AG20443 (cell line): ENCODE measurements at places on chromosomes 11 and 22.
A peak's percentile ranks its signal among the peaks of the same experiment; 100 is the strongest.

DNA sequence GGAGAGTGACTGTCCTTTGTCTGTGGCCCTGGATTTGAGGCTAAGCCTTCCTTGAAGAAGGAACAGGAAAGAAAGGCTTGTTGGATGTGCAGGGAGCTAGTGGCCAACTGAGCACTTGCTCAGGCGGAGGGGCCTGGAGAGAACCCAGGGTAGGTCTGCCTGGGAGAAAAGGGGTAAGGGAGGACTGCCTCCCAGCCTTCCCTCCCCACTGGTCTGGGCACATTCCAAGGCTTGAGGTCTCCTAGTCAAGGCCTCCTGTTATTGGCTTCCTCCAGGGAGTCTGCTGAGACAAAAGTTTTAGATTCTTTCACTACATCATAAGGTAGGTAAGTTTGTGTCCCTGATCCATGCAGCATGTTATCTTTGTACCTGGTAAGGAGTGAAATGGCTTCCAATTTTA, 15.2 kb downstream of the KCNQ1OT1 start:
- no peak for DNase-seq

DNA sequence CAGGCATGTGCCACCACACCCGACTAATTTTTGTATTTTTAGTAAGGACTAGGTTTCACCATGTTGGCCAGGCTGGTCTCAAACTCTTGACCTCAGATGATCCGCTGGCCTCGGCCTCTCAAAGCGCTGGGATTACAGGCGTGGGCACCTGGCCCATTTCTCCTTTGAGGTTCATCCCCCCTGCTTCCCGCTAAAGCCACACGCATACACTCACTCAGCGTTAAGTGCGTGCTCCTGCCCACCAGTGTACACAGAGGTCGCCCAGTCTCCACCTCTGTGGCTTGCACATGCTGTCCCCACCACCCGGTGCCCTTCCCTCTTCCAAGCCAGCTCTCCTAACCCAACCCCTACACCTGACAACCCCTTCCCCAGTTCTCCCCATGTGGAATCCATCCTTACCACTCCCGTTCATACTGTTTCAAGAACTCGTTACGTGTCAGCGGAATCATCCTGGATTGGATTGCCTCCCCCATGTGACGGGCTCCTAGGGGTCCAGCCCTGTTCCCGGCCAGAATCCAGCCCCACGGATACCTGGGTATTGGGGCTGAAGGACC, 15.7 kb upstream of the CYTH4 start:
- no peak for DNase-seq

DNA sequence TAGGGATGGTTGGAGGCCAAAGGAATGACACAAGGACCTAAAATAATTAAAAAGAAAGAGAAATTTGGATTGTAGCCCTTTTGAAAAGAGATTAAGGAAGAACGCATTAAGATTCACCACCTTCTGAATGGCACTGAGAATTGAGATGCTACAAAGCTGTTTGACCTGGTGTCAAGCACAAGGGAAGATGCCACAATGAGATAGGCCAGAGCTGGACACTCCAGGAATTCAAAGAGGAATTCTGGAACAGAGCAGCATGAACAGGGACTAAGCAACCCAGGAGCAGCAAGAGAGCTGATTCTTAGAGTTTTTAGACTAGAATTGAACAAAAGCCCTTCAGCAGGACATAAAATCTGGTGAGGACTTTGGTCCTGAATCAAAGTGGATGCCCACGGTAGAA, 11.6 kb upstream of the CECR2 start:
- DNase-seq: no peak

GRCh38 chr11:112884012-112884767, 77.0 kb upstream of the NCAM1 start:
- peak; percentile 33 for DNase-seq

- no peak for DNase-seq
Measured at GRCh38 chr22:38345782-38346181, 28.5 kb upstream of the CSNK1E start.

GRCh38 chr22:28710576-28711191, 30.9 kb downstream of the CHEK2 start:
- DNase-seq: peak; percentile 63

GRCh38 chr11:112485280-112485679, 224.6 kb upstream of the PLET1 start:
- DNase-seq: no peak

- no peak for DNase-seq
Measured at GRCh38 chr22:26485013-26485412, 1.3 kb downstream of the SRRD start.

DNA sequence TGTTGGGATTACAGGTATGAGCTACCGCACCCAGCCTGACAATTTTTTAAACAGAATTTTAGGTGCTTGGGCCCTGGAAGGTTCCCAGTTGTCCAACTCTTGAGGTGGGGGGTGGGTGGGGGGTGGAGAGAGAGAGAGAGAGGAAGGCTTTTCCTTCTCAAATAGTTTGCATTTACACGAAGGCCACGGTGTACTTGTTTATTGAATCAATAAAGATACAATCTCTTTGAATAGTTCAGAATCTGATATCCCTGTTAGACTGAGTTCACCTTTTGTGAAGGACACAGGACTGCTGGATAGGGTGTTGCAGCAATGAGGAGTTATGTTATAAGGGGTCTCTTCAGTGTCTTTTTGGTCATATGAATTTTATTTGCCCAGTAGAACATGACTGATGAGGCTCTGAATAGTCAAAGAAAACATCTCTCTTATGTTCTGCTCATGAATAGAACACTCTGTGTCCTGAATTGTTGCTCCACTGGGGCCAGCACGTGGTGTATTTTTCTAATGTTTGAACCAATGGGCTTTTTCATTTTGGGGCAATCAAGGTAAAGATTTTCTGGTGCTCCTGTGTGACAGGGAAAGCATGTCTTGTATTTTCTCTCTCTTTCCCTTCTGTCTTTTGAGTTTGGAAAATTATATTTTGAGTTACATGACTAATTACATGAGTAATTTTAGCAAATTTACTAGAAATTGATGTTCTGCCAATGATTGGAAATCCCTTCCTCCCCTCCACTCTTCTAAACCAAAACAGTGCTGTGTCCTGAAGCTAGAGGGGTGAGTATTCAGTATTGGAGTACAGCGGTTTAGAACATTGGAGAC, 61.7 kb downstream of the PTPRJ start:
- no peak for DNase-seq

GRCh38 chr22:38449776-38450175, 5.2 kb downstream of the KCNJ4 start:
- no peak for DNase-seq

- no peak for DNase-seq
Measured at GRCh38 chr11:94402355-94402754, 1.1 kb upstream of the GPR83 start.

DNA sequence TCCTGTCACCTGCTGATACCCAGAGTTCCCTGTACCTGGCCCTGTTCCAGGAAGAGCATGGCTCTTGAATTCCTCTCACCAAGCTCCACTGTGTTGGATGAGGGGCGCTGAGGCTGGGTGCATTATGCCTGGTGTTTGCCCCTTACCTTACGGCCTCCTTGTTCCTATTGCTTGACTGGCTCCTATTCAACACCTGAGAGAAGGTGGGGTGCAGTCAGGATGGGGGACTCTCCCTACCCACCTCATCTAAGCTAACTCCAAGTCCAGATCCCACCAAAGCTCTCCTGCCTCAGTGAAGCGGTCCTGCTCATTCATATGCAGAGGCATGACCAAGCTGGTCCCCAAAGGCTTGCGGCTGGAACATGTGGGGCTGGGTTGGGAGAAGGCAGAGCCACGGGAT, 35.8 kb upstream of the RIC3 start:
- DNase-seq: no peak

DNA sequence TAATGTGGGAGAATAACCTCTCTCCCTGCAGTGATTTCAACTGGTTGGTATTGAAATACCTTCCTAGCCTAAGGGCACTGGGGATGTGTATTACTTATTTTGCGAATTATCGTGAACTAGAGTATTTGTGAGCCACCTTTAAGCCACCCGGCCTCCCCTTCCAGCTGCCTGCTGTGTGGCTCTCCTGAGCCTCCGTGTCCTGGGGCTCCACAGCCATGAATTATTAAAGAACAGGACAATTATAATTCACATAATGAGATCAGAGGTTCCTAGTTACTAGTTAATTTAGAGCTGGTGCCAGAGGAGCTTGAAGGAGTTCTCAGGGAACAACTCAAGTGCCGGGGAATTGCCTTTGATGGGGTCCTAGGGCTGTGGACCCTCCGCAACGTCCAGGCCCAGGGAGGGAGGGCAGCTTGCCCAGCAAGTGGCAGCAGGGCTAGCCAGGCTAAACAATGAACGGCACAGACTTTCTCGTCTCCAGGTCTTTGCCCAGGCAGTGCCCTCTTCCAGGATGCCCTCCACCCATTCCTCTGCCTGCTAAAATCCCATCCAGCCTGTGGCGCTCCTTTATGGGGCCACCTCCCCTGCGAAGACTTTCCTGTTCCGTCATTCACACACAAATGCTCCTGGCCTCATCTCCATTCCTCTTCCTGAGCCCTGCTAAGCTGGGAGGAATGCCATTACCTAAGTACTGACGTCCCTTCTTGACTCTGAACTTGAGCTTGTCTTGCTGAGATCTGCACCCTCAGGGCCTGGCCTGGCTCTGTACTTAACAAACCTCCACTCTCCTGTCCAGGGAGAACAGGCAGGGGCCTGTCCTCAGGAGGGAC, 91.5 kb downstream of the RTL6 start:
- DNase-seq: no peak

DNA sequence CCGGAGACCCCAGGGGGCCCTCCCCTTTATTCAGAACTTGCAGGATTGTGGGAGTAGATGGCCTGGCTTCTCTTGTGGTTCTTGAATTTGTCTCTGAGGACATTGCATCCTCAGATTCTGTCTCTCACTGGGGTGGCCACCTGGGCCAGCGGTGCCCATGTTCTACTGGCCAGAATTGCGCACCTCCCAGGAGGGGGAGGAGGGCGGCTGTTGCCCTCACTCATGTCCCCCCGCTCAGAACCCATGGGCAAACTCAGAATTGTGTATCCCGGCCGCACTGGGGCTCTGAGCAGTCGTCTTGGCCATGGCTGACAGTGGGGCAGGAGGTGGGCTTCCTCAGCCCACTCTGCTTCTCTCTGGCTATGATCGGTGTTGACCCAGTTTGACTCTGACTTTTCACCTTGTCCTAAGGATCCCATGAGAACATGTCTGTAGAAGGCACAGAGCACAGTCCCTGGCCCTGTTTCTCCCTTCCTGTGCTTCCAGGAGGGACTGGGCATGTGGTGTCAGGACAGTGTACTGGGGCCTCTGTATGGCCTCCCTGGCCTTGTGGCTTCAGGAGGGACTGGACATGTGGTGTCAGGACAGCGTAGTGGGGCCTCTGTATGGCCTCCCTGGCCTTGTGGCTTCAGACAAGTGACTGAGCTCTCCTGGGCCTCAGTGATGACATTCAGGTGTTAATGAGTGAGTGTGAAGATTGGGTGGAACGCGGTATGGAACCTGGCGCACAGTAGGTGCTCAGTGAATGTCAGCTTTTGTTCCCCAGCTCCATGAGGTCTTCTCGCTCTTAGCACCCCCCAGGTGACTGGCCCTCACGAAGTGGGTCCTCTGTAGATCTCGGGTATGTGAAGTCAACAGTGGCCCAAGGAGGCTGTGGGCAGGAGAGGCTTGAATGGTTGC, 99.3 kb downstream of the TBC1D22A start:
- DNase-seq: no peak

DNA sequence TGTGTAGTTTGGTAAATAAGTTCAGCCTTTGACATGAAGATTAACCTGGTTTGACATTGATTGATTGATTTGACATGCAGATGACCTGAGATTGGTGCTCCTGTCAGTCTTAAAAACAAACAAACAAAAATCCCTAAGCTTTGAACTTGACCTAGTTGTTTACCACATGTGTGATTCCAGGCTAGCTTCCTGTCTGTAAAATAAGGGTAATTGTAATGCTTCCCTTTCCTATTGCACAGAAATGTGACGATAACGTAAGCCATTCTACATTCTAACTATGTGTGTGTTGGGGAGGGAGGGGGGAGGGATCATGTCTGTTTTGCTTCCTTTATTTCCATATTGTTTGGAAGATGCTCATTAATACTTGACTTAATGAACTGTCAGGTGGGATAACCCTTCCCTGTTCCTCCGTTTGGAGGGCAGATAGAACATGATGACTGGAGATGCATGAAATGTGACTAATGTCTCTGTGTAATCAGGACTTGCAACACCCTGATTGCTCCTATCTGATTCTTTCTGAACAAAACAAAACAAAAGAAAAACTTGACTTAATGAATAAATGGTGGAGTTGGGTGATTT, 106.1 kb upstream of the CLMP start:
- no peak for DNase-seq
